ENCODE measurements at places on chromosomes 13 and 19.

DNA sequence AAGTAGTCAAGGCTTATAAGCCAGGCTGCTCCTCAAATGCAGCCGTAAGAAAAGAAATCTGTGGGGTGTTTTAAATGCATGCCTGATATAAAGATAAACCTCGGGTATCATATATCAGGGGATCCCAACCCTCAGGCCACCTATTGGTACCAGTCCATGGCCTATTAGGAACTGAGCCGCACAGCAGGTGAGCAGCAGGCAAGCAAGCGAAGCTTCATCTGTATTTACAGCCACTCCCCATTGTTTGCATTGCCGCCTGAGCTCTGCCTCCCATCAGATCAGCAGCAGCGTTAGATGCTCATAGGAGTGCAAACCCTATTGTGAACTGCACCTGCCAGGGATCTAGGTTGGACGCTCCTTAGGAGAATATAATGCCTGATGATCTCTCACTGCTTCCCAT, 233.5 kb upstream of the SERP2 start:
- no peak for DNase-seq

GRCh38 chr19:56732976-56733375, 61.4 kb upstream of the ZNF835 start:
- no peak for DNase-seq

DNA sequence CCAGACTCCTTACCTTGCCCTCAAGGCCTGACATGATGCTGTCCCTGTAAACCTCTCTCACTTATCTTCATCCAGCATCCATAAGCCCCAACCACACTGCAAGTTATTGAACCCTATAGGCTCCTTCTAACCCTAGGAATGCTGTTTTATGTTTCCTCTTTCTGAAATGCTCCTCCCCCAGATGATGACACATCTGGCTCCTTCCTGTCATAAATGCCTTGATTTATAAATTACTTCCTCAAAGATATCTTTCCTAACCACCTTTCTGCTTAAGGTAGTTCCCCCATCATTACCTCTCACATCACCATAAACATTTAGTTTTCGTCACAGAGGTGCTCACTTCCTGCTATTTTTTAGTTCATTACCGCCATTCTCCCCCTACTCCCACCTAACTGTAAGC, 12.3 kb downstream of the RUBCNL start:
- DNase-seq = no peak

- no peak for DNase-seq
These were observed 11.4 kb downstream of the NDFIP2 start for GRCh38 chr13:79492313-79492798.

DNA sequence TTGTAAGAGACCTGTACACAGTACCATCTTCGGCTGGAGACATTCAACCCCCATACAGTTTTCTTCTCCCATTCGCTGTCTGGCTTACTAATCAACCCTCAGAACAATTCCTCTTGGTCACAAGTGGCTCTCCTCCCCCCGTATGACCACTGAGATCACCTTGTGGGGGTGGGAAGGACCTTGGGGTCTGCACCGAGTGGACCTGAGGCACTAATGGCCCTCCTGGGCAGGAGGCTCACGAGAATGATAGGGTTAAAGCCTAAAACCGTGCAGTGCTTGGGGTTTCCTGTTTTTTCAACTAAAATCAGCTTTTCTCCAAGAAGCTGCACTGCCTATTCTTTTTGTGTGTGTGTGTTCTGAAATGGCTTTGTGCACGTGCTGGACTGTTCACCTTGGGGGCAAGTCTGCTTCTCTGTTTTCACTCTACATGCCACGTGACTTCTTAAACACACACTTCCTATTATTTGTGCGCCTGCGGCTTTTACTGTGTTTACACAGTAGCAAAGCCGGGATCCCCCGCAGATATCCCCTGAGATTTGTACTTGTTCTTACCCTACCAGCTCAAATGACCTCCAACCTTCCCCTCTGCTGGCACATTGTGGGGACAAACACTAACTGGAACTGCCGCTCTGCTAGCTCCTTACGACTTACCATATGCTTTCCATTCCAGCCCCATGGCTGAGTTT, 12.3 kb downstream of the RBM26 start:
- DNase-seq = peak; percentile 48

DNA sequence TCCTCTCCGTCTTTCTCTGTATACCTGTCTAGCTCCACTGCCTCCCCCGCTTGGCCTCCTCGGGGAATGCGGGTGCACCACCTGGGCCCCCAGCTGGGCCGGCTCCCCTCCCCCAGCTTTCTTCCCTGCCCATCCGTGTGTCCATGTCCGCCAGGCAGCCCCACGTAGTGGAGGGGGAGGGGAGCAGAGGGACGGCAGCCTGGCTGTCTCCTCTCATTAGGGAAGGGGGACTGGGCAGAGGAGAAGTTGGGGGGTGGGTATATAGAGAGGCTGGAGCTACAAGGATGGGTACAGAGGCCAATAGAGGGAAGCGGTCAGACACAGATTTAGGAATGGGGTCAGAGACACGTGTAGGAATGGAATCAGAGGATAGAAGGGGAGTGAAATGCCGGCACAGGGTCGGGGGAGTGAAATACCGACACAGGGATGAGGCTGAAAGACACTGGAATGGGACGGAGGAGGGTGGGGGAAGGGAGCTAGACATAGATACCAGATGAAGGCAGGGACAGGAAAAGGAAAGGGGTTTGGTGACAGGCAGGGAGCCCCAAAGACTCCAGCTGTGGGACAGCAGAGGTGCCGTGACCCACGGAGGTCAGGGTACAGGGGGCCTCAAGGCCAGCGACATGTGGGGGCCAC, 2.8 kb downstream of the NECTIN2 start:
- no peak for DNase-seq

DNA sequence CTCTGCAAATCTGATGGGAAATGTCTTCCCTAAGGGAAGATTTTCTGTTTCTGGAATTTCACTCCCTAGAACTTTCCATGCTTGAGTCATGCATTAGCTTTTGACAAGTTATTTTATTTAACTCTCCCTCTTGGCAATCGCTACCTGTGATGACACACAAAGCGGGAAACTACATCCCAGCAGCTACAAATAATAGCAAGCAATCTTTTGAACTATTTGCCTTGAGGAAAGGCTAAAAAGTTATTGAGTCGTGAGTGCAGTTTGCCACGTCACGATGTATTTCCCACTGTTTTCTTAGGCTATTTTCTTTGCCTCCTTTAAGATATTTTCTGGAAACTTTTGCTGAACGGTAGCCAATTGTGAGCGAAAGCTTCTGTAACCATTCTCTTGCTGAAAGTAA, 353.3 kb upstream of the HTR2A start:
- DNase-seq = no peak

DNA sequence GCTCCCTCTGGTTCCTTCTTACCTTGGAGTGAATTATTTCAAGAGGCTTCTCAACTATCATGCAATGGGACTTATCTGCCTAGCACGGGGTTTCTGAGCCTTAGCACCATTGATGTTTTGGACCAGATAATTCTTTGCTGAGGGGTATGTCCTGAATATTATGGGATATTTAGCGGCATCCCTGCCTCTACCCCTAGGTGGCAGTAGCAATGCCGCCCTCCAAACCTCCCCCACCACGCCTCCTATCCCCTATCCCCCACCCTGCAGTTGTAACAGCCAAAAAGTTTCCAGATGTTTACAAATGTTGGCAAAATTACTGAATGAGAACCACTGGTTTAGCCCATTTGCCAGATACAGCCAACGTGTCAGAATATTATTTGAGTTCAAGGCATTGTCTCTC, 125.5 kb downstream of the POSTN start:
- no peak for DNase-seq

DNA sequence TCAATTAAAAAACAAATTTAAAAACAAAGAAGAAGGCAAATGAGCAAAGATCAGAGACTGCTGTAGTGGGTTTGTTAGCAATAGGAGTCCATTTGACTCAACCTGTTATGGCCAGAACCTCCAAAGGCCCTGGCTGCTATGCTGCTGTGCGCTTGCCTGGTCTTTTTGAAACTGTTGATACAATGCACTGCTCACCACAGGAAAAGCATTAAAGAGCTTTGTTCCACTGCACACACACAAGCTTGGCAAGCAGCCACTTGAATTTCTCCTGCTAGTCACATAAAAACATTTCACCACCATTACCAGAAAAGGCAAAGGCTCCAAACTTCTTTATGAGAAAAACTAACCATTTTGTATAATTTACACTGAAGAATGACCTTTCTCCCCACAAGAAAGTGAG, 132.2 kb downstream of the FREM2 start:
- DNase-seq = no peak

DNA sequence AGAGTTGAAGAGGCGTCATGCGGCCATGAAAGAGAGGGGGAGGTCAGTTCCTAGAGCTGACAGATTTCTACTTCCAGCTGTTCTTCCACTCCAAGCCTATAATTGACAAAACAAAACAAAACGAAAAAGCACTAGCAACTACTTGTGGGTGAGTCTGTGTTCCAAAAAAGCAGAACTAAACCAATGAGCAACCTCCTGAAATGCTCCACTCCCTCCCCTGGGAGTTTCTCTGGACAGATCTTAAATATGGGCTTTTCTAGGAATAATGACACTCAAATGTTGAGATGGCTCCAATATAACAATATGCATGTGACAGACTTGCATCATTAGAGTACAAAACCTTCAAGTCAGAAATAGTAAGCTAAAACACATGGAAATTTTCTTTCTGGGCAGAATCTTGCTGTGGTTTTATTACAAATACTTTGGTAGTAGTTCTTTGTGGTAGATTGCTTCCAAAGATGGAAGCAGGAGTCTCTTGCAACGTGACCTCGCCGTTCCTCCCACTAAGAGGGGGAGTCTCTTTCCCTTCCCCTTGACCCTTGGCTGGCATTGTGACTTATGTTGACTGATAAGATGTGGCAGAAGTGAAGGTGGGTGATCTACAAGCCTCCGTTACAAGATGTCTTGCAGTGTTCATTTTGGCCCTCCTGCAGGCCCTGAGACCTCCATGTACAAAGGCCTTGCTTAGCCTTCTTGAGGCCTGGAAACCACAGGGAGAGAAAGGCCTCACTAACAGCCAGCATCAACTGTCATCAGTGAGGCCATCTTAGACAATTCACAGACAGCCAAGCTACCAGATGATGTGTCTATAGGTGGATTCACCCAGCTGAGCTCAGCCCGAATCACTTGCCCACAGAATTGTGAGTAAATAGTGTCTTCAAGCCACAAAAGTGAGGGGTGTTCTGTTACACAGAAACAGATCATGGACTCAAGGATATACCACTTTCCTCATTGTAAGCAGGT, 173.1 kb upstream of the RFC3 start:
- DNase-seq = no peak

GRCh38 chr13:31967155-31967554, 64.4 kb upstream of the FRY start:
- DNase-seq = no peak

DNA sequence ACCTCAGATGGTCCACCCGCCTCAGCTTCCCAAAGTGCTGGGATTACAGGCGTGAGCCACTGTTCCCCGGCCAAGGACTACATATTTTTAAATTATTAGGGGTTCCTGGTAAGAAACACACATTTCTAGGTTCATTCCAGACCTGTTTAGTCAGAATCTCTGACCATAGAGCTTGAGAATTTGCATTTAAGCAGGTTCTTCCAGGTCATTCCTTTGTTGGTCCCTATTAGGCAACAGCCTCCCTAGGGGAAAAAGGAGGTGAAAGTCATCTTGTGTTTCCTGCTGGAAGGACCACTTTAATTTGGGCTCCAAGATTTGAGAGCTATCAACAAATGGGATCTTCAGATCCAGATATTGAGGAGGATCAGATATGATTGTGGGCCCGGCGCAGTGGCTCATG, 16.3 kb downstream of the S1PR2 start:
- no peak for DNase-seq

- no peak for DNase-seq
These were observed 156.7 kb downstream of the ZNF536 start for GRCh38 chr19:30528919-30529318.

DNA sequence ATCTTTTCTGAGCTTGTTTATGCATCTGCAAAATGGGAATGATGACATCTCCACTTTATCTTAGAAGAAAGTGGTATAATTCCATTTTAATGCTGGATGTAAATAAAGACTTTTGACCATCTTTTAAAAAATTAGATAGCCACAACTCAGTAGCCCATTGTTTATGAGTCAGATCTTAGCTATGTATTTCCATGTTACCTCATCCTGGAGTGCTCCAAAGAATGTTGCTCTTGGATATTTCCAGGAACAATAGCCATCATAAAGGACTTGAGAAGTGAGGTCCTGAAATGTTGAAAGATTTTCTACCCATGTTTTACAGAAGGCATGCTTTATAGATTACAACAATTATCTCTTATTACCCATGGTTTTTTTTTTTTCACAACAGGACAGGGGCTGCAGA, 229.3 kb upstream of the EDNRB start:
- DNase-seq = no peak

- no peak for DNase-seq
These were observed 10.4 kb downstream of the RANBP3 start for GRCh38 chr19:5967571-5967970.

- peak; percentile 86 for DNase-seq
These were observed at the start of gene LMTK3 for GRCh38 chr19:48511800-48512503. Gene LMTK3, minus strand, starts transcription at chr19:48511835. Its CDS starts 259 bp downstream, at chr19:48511576.

DNA sequence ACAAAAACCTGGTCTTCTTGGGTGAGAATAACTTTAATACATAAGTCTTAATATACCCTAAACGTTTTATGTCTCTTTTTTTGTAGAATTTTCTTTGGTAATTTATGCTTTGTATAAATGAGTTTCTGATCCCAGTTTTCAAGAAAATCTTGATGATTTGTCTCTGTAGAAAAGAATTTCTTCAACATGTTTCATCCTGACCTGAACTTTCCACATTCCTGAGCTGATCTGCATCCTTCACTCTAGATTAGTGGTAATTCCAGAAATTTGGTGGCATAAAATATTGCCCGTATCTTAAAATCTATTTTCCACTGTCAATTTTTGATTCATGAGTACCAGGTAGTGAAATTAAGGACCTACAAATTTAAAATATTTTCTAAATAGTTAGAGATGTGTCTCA, 16.3 kb downstream of the ZNF714 start:
- no peak for DNase-seq

GRCh38 chr19:10514211-10515145, 2.8 kb downstream of the S1PR5 start:
- DNase-seq = no peak

GRCh38 chr19:33535226-33535625, 13.6 kb upstream of the PEPD start:
- no peak for DNase-seq

GRCh38 chr13:41079725-41080124, 18.4 kb downstream of the WBP4 start:
- DNase-seq = no peak

- DNase-seq = no peak
These were observed 157.0 kb downstream of the RNF17 start for GRCh38 chr13:24921003-24921402.

DNA sequence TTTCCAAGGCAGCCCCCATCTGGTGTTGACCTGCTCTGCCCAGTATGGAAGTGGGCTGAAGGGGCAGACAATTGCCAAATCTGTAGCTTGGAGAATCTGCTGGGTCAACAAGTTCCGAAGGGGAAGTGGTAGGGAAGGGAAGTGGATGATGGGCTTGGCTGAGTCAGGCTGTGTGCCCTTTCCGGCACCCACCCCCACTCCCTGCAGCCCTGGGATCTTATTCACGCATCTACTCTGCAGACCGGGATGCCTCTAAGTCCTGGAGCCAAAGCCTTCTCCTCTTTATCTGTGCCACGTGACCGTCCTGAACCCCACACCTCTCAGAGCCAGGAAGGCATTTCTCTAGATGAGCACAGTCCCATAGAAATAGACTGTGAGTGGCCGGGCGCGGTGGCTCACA, 7.5 kb upstream of the C5AR2 start:
- DNase-seq = no peak

Data from CD4-positive, alpha-beta T cell treated with Interleukin-15 for 4 hours (primary cell).